ENCODE measurements at places on chromosomes 13 and 19.

- DNase-seq: peak; percentile 65
Measured at GRCh38 chr19:2049741-2050348, 1.2 kb downstream of the MKNK2 start.

DNA sequence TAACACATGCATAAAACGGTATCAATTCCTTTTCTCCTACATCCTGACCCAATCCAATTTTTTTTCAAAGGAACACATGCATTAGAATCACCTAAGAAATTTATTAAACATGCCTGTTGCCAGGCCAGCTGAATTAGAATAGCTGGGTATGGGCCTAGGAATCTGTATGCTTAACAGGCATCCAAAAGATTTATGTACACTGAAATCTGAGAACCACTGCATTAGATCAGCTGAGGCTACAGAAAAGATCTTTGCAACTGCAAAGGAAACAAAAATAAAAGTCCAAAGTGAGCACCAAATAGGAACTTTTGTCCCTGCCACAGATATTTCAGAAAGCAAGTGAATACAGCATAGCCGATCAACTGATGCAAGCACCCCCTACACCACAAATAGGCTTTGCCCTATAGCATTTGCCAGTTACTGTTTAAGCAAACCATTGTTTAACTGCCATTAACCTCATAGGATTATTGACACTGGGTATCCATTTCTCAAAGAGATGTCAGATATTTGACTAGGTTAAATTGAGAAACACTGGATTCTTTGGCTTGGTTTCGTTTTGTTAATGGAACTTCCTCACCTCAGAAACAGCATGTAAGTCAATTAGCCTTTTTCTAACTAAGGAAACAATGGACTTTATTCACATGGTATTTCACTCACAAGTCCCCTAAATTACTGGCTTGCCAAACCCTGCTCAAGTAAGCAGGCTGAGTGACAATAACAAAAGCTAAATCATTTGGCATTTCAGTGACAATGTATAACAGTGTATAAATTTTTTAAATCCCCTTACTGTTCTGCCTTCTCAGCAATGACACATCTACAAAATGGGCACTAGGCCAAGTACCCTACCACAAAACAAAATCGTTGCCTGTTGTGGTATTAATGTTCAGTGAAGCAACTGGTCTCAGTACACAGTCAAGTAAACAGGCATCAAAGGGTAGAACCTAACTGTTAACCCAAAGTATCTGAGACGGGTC lies 67.8 kb downstream of the SUCLA2 start:
- no peak for DNase-seq

DNA sequence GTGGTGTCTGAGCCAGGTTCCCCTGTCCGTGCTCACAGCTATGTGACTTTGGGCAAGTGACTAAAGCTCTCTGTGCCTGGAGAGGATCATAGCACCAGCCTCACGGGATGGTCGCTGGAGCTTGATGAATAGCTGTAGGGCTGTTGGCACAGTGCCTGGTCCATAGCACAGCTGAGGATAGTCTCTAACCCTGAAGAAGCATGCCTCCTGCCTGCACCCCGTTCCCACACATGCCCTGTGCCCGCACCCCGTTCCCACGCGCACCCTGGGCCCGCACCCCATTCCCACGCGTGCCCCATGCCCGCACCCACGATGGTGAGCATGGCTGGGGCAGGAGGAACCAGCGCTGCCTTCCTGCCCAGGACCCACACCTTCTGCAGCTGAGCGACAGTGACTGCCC lies 63.7 kb upstream of the F7 start:
- DNase-seq: no peak

DNA sequence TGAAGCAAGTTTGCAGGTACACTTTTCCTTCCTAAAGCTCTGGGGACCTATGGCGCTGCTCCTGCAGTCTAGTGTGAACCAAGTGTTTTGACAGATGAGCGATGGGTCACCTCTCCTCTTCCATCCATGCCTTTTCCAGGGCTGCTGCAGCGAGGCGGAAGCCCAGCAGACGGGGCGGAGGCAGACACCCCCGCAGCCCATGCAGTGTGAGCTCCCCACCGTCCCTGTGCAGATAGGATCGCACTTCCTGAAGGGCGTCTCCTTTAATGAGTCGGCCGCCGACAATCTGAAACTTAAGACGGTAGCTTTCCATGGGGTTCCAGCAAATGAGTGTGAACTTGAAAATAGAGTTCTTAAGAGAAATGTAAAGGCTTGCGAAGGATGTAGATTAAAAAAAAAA lies 37.1 kb upstream of the GPI start:
- no peak for DNase-seq

GRCh38 chr19:13995017-13995728 lies 10.9 kb downstream of the RFX1 start:
- no peak for DNase-seq

DNA sequence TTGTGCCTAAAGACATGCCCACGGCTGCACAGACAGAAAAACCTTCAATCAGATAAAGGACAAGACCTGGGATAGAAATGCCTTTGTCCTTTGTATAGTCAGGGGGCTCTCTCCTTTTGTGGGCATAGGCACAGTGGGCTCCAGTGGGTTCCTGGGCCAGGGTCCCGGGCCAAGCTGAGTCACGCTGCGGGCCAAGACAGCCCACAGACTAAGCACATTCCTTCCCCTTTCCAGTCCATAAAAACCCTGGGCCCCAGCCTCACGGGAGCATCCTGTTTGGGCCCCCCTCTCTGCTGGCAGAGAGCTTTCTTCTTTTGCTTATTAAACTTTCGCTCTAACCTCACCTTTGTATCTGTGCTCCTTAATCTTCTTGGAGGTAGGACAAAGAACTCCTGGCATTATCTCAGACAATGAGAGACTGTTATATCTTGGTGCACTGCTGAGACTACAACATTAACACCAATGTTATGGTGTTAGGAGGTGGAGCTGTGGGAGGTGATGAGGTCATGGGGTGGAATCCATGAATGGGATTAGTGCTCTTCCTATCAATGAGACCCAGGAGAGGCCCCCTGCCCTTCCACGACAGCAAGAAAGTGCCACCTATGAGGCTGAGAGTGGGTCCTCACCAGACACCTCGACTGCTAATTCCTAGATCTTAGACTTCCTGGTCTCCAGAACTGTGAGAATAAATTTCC lies 20.8 kb upstream of the FBXL3 start:
- no peak for DNase-seq

GRCh38 chr13:59279576-59279975 lies 884.2 kb downstream of the DIAPH3 start:
- no peak for DNase-seq

GRCh38 chr13:112671359-112671758 lies 18.5 kb upstream of the ATP11A start:
- DNase-seq: no peak

GRCh38 chr13:97301382-97302095 lies 79.4 kb downstream of the MBNL2 start:
- DNase-seq: no peak

DNA sequence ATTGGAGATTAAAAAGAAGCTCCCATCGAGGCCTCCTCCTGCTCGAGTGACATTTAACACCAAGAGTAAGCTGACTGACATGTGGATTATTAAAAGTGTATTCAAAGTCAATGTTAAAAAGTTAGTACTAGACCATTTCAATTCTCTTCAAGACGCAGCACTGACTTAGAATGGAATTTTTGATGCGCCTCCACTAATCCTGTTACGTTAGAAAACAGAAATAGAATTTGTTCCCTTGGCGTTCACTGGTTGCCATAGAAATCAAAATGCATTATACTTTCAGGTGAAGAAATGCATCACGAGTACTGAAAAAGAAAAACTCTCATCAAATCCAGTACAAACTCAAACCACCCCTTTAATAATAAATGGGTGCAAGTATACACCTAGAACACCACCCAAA lies 42.2 kb downstream of the BRD4 start:
- DNase-seq: no peak

- DNase-seq: no peak
Measured at GRCh38 chr13:78238911-78239310, 320.3 kb upstream of the EDNRB start.

- DNase-seq: no peak
Measured at GRCh38 chr13:95480131-95480545, 72.4 kb upstream of the CLDN10 start.

DNA sequence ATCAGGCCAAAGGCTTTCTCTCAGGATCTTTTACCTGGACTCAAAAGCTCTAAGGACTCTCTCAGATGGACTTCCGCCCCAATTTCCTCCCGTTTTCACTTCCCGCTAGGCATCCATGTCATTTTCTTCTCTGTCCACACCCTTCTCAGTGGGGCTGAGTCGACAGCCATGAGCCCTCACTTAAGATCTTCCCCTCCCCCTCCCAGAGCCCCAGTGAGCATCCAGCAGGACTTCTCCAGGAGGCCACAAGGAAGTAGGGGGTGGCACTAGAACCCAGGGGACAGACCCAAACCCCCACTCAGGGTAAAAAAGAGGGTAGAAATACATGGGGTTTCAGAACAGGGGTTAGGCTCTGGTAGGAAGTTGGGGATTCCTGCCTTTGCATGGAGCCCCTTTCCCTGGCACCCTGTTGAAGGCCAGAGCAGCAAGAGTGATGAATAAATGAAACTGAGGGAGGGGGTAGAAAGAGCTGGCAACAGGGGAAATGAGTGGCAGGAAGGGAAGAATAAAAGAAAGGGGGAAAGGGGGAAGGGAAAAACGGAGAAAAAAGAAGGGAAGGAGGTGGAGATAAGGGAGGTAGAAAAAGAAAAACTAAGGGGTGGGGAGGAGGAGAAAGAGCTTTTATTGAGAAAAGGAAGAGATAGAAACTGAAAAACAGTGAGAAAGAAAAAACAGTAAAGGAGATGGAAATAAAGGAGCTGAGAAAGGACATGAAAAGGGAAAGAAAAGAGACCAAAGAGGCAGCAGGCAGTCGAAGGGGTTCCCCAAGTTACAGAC lies 42.3 kb downstream of the DEDD2 start:
- DNase-seq: no peak

Data from CD8-positive, alpha-beta memory T cell (primary cell).